Right lung (tissue), 10 donors: ENCODE measurements at places on chromosomes 4 and X. TPM values are rescaled to one million over a fixed set of nuclear protein-coding genes. Genes with fewer than 3 reads are reported as not detected.
A peak's percentile ranks its signal among the peaks of the same experiment; 100 is the strongest.

Gene SASH3
- polyA plus RNA-seq: 4.1 TPM

GRCh38 chrX:55818673-55819375, 101.3 kb downstream of the RRAGB start:
- no peak for DNase-seq

DNA sequence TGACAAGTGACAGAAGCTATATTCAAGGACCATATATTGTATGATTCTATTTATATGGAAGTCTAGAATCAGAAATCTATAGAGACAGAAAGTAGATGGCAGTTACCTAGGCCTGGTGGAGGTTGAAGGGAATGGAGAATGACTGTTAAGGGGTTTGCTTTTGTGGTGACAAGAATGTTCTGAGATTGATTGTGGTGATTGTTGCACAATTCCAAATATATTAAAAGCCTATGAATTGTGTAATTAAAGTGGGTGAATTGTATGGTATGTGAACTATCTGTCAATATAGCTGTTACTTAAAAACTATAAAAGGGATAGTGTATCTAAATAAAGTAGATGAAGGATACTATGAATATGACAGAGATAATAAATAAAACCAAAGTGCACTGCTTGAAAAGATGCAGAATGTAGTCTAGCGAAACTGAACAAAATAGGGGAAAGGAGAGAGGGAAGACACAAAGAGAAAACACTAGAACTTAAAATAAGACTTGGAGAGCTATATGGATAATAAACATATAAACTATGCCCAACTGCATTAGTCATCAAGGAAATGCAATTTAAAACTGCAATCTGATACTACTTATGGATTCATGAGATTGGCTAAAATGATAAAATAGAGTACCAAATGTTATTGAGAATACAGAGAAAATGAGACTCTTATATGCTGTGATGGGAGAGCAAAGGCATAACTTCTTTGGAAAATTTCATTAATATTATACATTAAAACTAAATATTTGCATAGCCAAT, 82.1 kb upstream of the BANK1 start:
- no peak for DNase-seq

DNA sequence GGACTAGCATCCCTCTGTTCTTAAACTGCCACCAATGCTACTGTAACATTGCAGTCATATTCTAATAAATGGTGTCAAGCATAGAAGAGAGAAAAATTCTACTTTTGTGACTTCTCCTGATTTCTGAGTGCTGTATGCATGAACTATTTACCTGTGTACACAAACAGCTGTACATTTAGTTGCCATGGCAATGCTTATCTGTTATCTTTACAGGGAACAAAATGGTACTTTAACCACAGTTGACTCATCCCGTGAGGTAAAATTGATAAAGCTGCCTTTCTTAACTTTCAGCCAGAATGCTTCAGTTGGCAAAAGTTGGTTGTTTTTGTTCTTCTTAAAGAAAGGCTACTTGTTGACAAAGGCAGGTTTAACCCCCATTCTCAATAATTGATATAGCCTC, 587.5 kb upstream of the MAGEB2 start:
- no peak for DNase-seq

- DNase-seq: no peak
These were observed 16.9 kb upstream of the OCIAD1 start for GRCh38 chr4:48813964-48814363.

- peak; percentile 78 for DNase-seq
These were observed 69.2 kb upstream of the GRID2 start for GRCh38 chr4:92234393-92235176.

DNA sequence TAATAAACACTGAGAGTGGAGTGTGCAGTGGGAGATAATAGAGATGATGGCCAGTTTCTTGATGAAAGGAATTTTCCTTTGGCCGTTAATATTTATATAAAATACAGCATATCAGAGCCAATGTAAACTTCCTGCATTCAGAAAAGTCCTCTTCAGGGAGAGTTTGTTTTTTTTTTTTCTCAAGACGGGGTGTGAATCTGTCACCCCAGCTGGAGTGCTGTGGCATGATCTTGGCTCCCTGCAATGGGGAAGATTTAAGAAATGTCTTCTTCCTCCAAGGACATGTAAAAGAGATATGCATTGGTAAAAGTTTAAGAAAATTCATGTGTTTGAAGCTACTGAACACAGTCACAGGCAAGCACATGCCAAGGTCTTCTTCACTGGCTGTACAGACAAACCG, 25.4 kb upstream of the TBC1D9 start:
- DNase-seq: peak; percentile 34

- no peak for DNase-seq
These were observed 161.0 kb upstream of the EOLA2 start for GRCh38 chrX:150099316-150099715.

Gene PNMA6A
- 2.5 TPM for polyA plus RNA-seq

- no peak for DNase-seq
These were observed 97.4 kb downstream of the COL4A5 start for GRCh38 chrX:108537005-108537404.

DNA sequence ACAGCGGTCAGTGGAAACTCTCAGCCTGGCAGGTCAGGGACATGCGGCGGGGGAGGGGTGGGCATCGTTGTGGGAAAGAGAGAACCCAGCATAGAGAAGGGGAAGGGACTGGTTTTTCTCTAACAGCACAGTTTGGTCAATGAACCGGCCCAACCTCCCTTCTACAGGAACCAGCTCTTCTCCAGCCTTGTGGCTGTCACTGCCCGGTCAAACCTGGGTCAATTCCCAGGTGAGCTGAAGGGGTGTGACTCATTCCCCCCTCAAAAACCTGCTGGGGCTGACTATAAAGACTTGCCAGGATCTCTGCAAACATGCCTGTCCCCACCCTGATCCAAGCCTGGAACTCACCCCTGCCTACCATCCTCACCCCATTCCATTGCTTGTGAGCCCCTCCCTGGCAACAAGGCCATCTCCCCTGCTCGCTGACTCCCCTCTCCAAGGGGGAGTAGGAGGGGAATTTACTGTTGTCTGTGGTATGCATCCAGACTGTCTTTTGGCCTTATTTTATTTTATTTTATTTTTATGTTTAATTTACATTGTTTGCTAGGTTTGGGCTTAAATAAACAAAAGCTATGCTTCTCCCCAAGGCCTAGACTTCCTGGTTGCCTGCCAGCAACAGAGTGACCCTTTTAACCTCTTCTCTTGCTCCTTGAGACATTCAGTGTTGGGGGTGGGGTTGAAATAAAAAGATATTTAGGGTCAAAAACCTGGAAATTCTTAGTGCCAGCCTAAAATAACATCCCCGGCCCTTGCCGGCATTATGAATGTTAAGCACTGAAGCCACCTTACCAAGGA, 49.6 kb downstream of the TSC22D3 start:
- no peak for DNase-seq

- DNase-seq: no peak
These were observed 4.5 kb downstream of the SNX25 start for GRCh38 chr4:185213877-185214276.

Gene BGN
- polyA plus RNA-seq: 160 TPM

DNA sequence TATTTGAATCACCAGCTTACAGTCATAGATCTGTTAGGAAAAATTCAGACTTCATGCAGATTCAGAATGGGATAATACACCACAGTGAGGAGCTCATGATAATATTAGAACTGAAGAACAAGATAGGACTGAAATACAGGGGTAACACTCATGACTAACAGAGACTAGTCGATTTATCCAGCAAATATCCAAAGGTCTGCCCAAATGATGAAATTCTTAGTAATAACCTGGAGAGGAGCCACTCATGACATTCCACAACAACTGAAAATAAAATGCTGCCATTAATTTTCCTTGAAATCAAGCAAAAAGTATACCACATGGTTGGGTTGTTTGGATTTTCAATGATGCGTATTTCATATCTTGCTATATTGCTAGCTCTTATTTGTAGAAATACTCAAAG, 903.7 kb upstream of the ADGRL3 start:
- DNase-seq: no peak

DNA sequence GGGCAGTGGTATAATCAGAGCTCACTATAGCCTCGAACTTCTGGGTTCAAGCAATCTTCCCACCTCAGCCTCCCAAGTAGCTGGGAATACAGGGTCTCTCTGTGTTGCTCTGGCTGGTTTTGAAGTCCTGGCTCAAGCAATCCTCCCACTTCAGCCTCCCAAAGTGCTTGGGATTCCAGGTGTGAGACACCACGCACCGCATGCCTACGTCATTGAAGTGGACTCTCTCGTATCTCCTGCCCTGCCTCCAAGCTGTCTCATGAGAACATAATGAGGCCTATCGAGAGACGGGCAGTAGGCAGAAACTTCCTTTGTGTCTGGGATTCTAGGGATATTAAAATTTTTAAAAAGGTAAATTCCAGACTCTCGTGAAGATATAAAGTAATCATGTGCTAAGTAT, 65.0 kb upstream of the NLGN4X start:
- no peak for DNase-seq

Gene SFRP2
- 10.3 TPM for polyA plus RNA-seq

DNA sequence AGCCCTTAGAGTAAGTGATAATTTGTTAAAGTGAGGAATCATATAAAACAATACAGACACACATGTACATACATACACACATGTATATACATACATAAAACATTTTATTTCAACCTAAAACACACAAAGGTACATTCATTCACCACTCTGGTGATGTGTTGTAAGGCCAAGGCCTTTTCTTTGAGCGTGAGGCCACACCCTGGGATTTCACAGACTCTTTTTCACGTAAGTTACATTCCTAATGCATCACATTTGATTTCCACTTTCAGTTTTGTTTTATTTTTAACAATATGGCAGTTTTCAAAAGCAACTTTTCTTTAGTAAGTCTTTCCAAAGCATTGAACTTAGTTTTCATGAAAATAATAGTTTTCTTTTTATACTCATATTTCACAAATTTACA, 170.7 kb downstream of the COL4A6 start:
- DNase-seq: no peak

Gene SLITRK4
- 1.6 TPM for polyA plus RNA-seq

Gene OTC
- polyA plus RNA-seq: 0.12 TPM

GRCh38 chr4:176883108-176883550, 90.4 kb upstream of the VEGFC start:
- DNase-seq: no peak

Gene KIF4A
- polyA plus RNA-seq: 30.4 TPM

DNA sequence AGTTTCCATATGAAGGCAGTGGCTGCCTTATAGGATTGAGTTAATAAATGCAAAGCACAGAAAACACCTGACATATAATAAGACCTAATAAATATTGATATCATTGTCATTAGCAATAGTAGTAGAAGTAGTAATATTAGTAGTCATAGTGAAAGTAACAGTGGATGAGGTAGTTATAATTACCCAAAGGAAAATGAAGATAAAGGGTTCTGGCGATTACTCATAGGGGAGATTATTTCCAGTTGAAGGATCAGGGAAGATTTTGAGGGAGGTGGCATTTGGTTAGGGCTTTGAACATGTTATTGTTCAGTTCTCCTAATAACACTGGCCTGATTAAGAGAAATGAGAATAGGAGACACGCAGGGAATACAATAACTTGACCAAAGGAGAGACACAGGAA, 131.9 kb upstream of the GPRIN3 start:
- DNase-seq: no peak

- DNase-seq: no peak
These were observed 21.3 kb upstream of the OPHN1 start for GRCh38 chrX:68454476-68455150.

Gene MFAP3L
- polyA plus RNA-seq: 1.9 TPM

Gene NKX6-1
- not detected for polyA plus RNA-seq

- no peak for DNase-seq
These were observed at the start of gene RHOH for GRCh38 chr4:40196724-40197281. TSS of gene RHOH (plus strand) at chr4:40197031. CDS start at chr4:40243387, 46,356 bp downstream.

GRCh38 chrX:31036895-31037294, 34.9 kb downstream of the FTHL17 start:
- no peak for DNase-seq

- peak; percentile 35 for DNase-seq
These were observed 334.4 kb upstream of the PCDH18 start for GRCh38 chr4:137866671-137867070.

DNA sequence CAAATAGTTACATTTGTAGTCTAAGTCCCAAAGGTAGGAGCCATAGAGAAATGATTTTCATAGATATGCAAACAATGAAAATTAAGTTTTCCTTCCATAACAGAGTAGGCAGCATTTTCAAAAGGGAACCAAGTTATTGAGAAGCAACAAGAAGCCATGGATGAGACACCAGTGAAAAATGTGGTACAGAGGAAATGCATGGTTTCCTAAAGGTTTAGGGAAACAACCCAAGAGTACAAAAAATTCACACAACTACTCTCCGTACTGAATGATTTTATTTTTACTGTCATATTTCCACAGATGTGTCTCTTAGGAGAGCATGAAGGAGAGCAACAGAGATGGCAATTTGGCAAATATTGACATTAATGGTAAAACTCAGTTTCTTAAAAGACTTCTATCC, 1408.9 kb upstream of the PCDH7 start:
- DNase-seq: no peak

GRCh38 chrX:24702362-24703184, 8.9 kb downstream of the POLA1 start:
- no peak for DNase-seq

Gene MAGIX
- 4.0 TPM for polyA plus RNA-seq

DNA sequence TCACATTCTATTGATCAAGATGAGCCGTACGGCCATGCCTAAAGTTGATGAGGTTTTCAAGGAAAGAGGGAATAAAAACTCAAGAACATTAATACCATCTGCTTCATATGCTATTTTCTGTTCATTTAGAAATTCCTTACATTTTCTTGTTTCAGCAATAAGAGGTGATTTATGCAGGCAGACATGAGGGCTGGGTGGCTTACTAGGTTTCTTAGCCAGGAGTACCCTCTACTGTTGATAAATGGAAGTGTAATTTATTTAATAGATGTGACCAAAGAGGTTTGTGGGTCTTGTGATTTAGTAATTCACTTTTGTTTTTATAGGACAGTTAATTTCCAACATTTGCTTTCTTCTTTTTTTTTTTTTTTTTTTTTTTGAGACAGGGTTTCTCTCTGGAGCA, 6.4 kb upstream of the SMIM9 start:
- peak; percentile 10 for DNase-seq

DNA sequence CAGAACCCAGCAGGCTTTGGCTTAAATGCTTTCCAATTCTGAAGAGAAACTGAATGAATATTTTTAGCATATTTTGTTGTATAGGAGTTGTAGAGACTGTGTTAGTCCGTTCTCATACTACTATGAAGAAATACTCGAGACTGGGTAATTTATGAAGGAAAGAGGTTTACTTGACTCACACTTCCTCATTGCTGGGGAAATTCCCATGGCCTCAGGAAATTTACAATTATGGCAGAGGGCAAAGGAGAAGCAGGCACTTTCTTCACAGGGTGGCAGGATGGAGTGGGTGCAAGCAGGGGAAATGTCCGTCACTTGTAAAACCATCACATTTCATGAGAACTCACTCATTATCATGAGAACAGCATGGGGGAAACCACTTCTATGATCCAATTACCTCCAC, 291.7 kb downstream of the PACRGL start:
- no peak for DNase-seq

Gene NXF2B
- not detected for polyA plus RNA-seq

- no peak for DNase-seq
These were observed 23.9 kb downstream of the HMX1 start for GRCh38 chr4:8847764-8848163.
